ENCODE measurements at places on chromosomes 2 and 18. TPM values are rescaled to one million over a fixed set of nuclear protein-coding genes. Genes with fewer than 3 reads are reported as not detected.

DNA sequence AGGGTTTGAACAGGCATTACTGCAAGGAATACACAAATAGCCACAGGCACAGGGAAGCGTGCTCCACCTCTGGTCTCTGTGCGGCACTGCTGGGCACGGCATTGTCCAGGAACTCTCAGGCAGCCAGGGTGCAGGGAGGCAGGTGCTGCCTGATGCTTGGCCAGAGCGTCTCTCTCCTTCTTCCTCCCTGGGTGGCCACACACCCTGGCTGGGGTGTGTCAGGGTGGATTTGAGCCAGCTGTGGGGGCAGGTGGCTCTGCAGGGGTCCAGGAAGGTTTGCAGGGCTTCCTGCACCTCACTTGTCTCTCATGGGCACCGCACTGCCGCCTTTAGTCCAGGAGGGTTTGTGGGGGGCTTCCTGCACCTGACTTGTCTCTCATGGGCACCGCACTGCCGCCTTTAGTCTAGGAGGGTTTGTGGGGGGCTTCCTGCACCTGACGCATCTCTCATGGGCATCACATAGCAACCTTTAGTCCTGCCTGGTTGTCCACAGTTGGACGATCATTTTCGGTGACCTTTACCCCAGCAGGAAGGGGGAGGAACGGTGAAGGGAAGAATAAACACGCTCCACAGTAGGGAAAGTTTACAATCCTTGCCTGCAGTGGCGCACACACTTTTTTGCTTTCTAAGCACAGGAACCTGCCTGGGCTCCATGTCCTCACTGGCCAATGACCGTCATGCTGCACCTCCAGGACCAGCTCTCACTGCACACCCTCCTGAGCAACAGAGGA lies 332.9 kb downstream of the EIPR1 start:
- no peak overlapping the region for H3K4me3 ChIP-seq
- no peaks in the 10 kb centered on the region for H3K36me3 ChIP-seq

GRCh38 chr2:88245109-88245508 lies 75.0 kb downstream of the THNSL2 start:
- H3K4me1 ChIP-seq, result no peaks in the 10 kb centered on the region
- DNase-seq, result no peak
- no peaks in the 10 kb centered on the region for H3K27me3 ChIP-seq
- no peak overlapping the region for H3K27ac ChIP-seq
- no peak overlapping the region for H3K4me3 ChIP-seq
- no peaks in the 10 kb centered on the region for H3K36me3 ChIP-seq

DNA sequence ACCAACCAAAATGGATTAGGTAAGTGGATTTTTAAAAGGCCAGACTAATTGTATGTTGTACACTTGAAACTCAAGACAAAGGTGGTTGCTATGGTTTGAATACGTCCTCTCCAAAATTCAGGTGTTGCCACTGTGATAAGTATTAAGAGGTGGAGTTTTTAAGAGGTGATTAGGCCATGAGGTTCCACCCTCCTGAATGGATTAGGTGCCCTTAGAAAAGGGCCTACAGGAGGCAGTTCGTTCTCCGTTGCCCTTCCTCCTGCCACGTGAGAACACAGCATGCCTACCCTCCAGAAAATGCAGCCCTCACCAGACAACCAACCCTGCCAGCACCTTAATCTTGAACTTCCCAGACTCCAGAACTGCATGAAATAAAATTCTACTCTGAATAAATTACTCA lies 51.2 kb downstream of the CHMP3 start:
- no peaks in the 10 kb centered on the region for H3K4me1 ChIP-seq
- H3K4me3 ChIP-seq, result no peak overlapping the region
- H3K36me3 ChIP-seq, result peaks cover 14% of the 10 kb centered on the region
- no peaks in the 10 kb centered on the region for H3K27me3 ChIP-seq

Gene IL36A
- not detected for total RNA-seq

DNA sequence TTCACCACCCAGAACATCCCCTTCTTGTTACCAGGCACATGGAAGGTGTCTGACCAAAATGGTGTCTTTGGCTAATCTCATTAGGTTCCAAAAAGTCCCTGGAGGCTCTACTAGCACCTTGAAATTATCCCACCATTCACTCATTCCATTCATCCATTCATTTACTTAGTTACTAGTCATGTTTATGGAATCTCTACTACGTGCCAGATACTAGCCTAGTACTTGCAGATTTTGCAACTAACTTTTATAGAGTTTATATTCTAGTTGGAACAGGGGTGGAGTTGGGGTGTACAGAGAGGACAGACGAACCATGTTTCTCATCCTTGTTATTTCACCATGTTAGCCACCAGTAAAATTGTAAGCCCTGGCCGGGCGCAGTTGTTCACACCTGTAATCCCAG lies 4.0 kb upstream of the NOP58 start:
- H3K4me1 ChIP-seq, result peaks cover 5% of the 10 kb centered on the region
- no peaks in the 10 kb centered on the region for H3K36me3 ChIP-seq
- no peak overlapping the region for H3K27ac ChIP-seq
- no peak overlapping the region for H3K4me3 ChIP-seq
- no peak for DNase-seq
- H3K27me3 ChIP-seq, result no peaks in the 10 kb centered on the region

- no peak for DNase-seq
- H3K27ac ChIP-seq, result no peak overlapping the region
- H3K4me1 ChIP-seq, result peaks cover 46% of the 10 kb centered on the region
- no peaks in the 10 kb centered on the region for H3K36me3 ChIP-seq
Observed at GRCh38 chr2:217370391-217370790, 510.5 kb upstream of the TNP1 start.

Gene KCNE4
- total RNA-seq, result 18.7 TPM

Gene CHAC2
- 1.9 TPM for total RNA-seq

- no peak overlapping the region for H3K4me3 ChIP-seq
- no peaks in the 10 kb centered on the region for H3K27me3 ChIP-seq
- H3K27ac ChIP-seq, result no peak overlapping the region
Observed at GRCh38 chr18:10398571-10398970, 55.9 kb upstream of the APCDD1 start.

DNA sequence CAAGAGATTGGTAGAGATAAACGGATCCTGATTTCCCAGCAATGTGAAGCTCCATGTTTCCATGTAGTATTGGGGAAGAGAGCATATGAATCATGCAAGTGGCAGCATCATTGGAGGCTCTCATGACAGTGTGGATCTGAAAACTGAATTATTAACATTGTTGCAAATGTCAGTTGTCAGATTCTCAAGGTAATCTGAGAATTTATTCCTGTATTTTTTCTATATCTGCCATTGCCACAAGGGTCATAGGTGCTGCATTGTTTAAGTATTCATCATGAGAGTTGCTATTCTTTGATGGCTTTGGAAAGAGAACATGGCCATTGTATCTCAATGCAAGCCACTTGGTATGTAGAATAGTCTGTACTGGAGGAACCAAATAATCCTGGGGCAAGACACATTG lies 1217.0 kb upstream of the ZEB2 start:
- no peak for DNase-seq
- no peak overlapping the region for H3K4me3 ChIP-seq
- no peaks in the 10 kb centered on the region for H3K27me3 ChIP-seq

DNA sequence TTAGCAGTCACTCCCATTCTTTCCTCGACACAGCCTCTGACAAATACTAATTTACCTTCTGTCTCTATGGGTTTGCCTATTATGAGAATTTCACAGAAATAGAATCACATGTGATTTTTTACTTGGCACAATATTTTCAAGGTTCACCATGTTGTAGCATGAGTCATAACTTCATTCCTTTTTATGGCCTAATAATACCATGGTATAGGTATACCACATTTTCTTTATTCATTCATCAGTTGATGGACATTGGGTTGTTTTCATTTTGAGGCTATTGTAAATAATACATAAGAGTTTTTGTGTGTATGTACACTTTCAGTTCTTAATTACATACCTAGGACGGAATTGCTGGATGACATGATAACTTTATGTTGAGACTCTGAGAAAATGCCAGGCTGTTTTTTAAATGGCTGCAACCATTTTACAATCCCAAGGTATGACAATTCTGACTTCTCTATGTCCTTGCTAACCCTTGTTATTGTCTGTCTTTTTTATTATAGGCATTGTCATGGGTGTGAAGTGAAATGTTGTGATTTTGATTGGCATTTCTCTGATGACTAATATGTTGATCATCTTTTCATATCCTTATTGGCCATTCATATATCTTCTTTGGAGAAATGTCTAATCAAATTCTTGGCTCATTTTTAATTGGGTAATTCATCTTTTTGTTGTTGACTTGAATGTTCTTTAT lies 87.9 kb downstream of the IRS1 start:
- no peak overlapping the region for H3K4me3 ChIP-seq
- no peaks in the 10 kb centered on the region for H3K4me1 ChIP-seq
- no peak overlapping the region for H3K27ac ChIP-seq
- no peaks in the 10 kb centered on the region for H3K27me3 ChIP-seq

Data from sigmoid colon (tissue), 7 donors.